ENCODE measurements at places on chromosomes 16 and 17.

- no peak for DNase-seq
Observed at GRCh38 chr16:86181526-86181925, 282.6 kb downstream of the IRF8 start.

DNA sequence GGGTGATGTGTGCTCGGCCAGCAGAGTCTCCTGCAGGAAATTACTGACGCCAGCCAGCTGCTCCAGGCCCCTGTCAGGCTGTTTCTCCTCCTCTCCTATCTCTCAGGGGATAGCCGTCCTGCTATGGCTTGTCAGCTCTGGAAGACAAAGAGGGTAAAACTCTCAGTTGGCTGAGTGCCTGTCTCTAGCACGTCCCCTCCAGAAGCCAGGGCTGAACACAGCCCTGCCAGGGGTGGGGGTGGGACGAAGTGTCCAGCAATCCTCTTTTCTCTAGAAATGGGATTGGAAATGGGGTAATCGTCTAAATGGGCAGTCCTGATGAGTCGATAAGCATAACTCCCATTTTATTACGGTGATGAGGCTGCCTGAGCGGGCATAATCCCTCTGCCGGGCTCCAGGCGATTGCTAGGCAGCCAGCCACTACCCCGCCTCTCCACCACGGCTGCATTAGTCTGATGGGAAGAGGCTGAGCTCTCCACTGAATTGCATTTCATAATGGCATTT is 89.1 kb upstream of the GNAO1 start:
- DNase-seq, result no peak

DNA sequence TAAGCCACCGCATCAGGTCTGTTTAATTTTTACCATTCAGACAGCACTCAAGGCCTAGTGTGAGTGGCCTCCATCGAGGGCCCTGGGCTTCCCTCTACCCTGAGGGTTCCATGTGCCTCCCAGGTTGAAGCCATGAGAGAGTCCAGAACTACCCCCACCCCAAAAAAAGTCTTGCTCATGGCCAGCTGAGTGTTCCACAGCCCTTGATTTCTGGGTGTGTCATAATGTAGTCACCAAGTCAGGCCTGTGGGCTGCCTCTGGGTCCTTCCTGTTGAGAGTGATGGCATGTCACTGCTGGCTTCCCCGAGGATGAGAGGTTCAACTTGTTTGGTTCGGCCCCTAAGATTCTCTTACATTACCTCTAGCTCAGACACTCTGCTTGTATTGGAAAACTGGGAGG is 100.6 kb downstream of the PITPNC1 start:
- peak; percentile 25 for DNase-seq

GRCh38 chr17:45398800-45399199 is 33.9 kb downstream of the ARHGAP27 start:
- DNase-seq, result no peak

- no peak for DNase-seq
Observed at GRCh38 chr17:21425321-21425720, 49.2 kb downstream of the KCNJ12 start.

- DNase-seq, result peak; percentile 30
Observed at GRCh38 chr17:49830605-49831004, 17.3 kb downstream of the TAC4 start.

DNA sequence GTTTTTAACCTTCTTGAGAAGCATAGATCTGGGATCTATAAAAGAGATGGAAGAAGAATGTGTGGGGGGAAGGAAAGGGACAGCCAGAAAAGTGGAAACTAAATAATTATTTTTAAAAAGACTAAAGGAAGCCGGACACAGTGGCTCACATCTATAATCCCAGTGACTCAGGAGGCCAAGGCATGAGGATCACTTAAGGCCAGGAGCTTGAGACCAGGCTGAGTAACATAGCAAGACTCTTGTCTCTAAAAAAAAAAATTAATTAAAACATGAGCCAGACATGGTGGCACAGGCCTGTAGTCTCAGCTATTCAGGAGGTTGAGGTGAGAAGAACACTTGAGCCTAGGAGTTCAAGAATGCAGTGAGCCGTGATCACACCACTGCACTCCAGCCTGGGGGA is 335.1 kb downstream of the GRIN2A start:
- DNase-seq, result no peak

DNA sequence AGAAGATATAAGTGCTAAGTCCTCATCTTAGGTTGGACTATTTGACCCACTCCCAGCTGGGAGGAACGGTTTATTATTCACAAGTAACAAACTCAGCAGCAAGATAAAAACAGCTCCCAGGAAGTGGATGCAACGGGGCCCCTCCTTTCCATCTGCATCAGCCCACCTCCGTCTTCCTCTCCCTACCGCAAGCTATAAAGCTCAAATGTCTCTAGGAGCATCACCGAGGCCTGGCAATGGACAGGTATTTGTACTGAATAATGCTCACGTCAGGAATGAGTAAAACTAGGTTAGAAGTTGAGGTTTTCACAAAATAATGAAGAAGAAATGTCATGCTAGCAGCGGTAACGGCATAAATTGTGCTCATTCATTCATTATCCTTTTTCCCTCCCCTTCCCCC is 408.7 kb upstream of the PSMD7 start:
- no peak for DNase-seq

DNA sequence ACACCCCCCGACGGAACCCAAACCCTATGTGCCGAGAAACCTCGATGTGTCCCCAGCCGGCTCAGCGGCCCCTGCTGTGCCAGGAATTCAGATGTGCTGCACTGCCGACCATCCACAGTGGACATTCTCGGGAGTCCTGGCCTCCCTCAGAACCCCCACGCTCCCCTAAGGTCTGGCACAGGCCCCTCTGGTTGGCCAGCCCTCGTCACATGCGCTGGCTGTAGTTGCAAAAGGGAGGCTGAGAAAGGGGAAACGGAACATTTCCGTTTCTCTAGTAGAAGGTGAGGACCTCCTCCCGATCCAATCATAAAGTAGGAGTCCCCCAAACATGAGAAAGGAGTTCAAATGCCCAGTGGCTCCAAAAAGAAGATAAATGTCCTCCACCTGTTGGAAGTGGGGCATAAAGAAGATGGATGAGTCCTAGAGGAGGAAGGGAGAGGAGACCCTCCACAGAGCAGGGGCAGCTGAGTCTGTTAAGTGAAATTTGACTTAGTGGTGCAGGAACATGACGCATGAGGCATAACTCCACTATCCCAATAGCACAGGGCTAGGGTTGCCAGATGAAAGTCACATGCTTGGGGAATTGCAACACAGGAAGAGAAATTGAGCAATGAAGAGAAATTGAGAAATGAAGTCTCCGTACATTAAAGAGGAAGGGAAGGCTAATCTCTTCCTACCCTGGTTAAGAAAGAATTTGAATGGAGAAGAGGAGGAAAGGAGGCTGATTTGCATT is 49.3 kb upstream of the WSB1 start:
- DNase-seq, result no peak

DNA sequence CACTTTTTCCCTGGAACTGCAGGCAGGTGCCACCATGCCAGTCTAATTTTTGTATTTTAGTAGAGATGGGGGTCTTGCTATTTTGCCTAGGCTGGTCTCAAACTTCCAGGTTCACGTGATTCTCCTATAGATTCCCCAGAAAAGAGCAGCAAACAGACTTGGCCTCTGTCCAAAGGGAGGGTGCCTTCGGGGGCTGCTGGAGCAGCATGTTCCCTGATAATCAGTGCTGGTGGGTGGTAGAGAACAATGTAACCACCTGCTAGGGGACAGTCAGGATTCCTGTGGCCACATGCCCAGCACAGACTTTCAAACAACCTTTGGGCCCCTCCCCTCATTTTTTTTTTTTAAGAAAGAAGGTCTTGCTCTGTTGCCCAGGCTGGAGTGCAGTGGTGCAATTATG is 14.2 kb upstream of the CCNF start:
- no peak for DNase-seq

GRCh38 chr17:49708515-49709183 is 885 bp upstream of the SLC35B1 start:
- DNase-seq, result no peak

DNA sequence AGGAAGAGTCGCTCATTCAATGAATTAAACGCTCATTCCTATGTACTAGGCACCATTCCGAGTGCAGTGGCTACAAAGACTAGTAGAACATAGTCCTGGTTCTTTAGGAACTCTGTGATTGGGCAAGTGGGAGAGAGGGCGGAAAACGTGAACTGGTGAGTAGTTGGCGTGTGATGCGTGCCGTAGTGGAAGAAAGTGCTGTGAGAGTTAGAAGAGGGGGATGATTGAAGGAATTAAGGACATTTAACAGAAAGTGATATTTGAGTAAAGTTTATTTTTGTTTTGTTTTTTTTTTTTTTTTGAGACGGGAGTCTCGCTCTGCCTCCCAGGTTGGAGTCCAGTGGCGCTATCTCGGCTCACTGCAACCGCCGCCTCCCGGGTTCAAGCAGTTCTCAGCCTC is 7.9 kb upstream of the SLFN14 start:
- DNase-seq, result peak; percentile 10

- DNase-seq, result no peak
Observed at GRCh38 chr17:11643851-11644250, 45.6 kb downstream of the DNAH9 start.

DNA sequence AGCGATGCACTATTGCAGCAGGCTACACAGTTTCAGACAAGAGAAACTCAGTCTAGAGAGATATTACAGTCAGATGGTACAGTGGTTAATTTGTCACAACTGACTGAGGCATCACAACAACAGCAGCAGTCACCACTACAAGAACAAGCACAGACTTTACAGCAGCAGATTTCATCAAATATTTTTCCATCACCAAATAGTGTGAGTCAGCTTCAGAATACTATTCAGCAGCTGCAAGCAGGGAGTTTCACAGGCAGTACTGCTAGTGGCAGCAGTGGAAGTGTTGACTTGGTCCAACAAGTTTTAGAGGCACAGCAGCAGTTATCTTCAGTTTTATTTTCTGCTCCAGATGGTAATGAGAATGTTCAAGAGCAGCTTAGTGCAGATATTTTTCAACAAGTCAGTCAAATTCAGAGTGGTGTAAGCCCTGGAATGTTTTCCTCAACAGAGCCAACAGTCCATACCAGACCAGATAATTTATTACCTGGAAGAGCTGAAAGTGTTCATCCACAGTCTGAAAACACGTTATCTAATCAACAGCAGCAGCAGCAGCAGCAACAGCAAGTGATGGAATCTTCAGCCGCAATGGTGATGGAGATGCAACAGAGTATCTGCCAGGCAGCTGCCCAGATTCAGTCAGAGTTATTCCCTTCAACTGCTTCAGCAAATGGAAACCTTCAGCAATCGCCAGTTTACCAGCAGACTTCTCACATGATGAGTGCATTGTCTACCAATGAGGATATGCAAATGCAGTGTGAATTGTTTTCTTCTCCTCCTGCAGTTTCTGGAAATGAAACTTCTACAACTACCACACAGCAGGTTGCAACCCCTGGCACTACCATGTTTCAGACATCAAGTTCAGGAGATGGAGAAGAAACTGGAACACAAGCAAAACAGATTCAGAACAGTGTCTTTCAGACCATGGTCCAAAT is 34.1 kb downstream of the NQO1 start:
- DNase-seq, result no peak

DNA sequence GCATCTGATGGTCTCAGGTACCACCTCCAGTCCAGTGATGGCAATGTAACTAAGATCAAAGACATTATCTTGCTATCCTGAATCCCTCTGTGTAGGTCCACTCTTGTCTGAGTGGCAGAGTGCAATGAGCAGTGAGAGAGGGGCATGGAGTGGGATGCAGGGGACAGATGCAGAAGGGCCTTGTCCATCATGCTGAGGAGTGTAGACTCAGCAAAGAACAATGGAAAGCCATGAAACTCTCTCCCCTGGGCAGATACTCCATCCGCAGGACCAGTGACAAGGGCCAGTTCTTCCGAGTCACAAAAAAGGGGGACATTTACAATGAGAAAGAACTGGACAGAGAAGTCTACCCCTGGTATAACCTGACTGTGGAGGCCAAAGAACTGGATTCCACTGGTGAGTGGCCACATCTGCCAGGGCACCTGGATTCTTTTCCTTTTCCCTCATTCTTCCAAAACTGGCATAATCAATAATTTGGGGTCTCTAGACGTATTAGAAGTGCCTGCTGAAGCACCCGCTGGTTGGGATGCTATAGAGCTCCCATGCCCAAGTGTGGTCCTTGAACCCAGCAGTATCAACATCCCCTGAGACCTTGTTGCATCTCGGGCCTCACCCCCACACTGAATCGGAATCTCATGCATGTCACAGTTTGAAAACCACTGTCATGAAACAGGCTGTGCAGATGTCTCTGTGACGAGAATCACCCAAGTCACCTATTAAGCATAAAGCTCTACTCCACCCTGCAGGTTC is 29.5 kb downstream of the CDH5 start:
- DNase-seq, result no peak

DNA sequence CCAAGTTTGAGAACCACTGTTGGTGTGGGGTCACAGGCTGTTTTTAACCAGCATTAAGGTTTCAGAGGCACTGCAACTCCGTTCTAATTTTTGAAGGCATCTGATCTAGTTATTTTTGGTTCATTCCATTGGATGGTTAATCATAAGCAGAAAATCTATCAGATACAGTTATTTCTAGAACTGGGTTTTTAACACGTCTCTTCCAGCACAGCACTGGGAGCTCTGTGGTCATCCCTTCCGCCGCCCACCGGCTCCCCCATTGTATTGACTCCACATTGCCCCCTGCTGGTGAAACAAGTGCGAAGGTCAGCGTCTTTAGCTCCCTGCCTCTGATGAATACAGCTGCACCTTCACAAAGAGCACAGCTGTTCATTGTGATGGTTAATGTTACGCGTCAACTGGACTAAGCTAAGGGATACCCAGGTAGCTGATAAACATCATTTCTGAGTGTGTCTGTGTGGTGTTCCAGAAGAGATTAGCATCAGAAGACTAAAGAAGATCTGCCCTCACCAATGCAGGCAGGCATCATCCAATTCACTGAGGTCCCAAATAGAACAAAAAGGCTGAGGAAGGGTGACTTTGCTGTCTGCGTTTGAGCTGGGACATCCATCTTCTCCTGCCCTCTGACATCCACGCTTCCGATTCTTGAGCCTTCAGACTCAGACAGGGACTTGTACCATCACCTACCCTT is 8.5 kb downstream of the CCL18 start:
- DNase-seq, result no peak

GRCh38 chr17:35879773-35880654 is at the start of gene CCL5:
Gene CCL5, minus strand, starts transcription at chr17:35880360.
- DNase-seq, result no peak

GRCh38 chr16:51723036-51723724 is 572.1 kb upstream of the SALL1 start:
- DNase-seq, result no peak

DNA sequence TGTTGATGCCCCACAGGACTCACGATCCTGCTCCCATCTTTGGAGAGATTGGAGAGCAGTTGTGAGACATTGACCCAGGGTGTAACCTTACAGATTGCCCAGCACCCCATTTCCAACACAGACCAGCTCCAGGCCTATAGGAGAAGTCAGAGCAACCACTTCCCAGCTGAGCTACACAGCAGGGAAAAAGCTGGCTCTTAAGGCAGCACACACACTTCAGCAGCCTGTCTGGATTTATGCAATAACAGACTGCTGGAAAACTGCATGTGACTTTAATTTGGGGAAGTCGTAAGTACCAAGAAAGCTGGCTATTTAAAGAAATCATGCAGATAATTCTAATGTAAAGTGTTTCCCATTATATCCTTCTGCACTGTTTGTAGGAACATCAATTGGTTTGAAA is 30.8 kb downstream of the NOG start:
- DNase-seq, result no peak

GRCh38 chr16:48308535-48308934 is 61.2 kb upstream of the ABCC11 start:
- DNase-seq, result no peak
